Activated CD4-positive, alpha-beta memory T cell treated with anti-CD3 and anti-CD28 coated beads for 36 hours (primary cell): ENCODE measurements at places on chromosomes 2 and 18. TPM values are rescaled to one million over a fixed set of nuclear protein-coding genes. Genes with fewer than 3 reads are reported as not detected.

Gene RAB17
- total RNA-seq, result not detected

GRCh38 chr18:24993628-24994027, 358.3 kb downstream of the ZNF521 start:
- no peak for DNase-seq
- no peaks in the 10 kb centered on the region for H3K27me3 ChIP-seq
- no peak overlapping the region for H3K27ac ChIP-seq
- no peaks in the 10 kb centered on the region for H3K36me3 ChIP-seq

DNA sequence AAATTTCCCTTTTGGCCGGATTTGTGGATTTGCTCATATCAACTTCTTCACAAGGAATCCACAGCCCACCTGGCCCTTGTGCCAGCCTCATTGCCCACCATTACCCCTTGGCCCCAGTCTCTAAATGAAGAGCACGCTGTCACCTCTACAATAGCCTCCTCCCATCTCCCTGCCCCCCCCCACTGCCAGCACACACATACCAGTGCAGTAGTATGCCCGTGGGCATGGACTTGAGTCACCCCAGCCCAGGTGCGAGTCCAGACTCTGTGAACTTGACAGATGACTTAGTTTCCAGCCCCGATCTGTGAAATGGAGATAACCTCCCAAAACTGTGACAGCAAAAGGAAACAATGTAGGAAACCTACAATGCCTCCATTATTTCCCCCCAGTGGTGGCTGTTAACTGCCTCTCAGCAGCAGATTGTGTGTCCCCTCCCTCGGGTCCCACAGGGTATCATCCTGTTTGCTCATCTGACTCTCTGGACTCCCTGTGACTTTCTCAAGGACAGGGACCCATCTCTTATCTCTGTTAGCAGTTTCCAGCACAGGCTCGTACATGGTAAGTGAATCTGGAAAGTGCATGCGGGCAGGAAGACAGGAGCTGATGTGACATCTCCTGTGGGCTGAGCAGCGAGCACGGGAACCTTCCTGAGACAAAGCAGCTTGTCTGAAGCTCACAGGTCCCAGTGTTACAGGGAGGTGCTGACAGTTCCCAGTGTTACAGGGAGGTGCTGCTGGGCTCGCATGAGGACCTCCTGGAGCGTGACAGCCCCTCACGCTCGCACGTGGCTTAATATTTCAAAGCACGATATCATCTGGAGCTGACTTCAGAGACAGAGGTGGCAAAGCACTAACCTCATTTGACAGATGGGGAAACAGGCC, 4.2 kb upstream of the TMEM185B start:
- peak; percentile 61 for DNase-seq
- no peak overlapping the region for H3K27ac ChIP-seq
- no peak overlapping the region for H3K4me3 ChIP-seq

Gene SLC1A4
- 15.9 TPM for total RNA-seq

- H3K27ac ChIP-seq, result peak overlapping the region; percentile 71
- DNase-seq, result no peak
- no peak overlapping the region for H3K4me3 ChIP-seq
- H3K4me1 ChIP-seq, result peaks cover 31% of the 10 kb centered on the region
- peaks cover 3% of the 10 kb centered on the region for H3K27me3 ChIP-seq
Measured at GRCh38 chr2:7588295-7588694, 671.1 kb downstream of the RNF144A start.

Gene METTL4
- 19.6 TPM for total RNA-seq

Gene KDSR
- 72.8 TPM for total RNA-seq

GRCh38 chr2:100893392-100894104, 73.6 kb downstream of the NPAS2 start:
- H3K4me3 ChIP-seq, result no peak overlapping the region
- H3K36me3 ChIP-seq, result no peaks in the 10 kb centered on the region
- H3K27me3 ChIP-seq, result no peaks in the 10 kb centered on the region
- no peaks in the 10 kb centered on the region for H3K4me1 ChIP-seq
- no peak overlapping the region for H3K27ac ChIP-seq

DNA sequence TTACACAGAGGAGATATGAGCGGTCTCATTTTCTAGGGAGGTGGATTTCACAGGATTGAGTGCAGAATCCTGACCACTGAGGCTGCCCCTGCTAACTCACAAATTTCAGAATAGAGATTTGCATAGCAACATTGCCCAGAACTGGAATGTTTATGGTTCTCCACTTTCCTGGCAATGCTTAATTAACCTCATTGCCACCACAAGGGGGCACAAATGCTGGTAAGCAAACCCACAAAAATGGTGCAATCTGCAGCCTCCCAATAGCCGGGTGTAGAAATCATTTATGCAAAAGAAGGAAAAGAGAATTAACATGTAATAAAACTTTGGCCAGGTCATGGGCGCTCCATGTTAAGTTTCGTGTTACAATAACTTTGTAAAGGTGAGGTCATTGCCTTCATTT, 112.4 kb downstream of the CYRIA start:
- DNase-seq, result no peak
- no peak overlapping the region for H3K27ac ChIP-seq
- H3K4me3 ChIP-seq, result no peak overlapping the region
- no peaks in the 10 kb centered on the region for H3K27me3 ChIP-seq
- H3K36me3 ChIP-seq, result no peaks in the 10 kb centered on the region

Gene EGR4
- 0.34 TPM for total RNA-seq

Gene IL36RN
- total RNA-seq, result not detected
